ENCODE measurements at places on chromosomes 6 and 20. TPM values are rescaled to one million over a fixed set of nuclear protein-coding genes. Genes with fewer than 3 reads are reported as not detected.

Gene EEF1A2
- total RNA-seq, result 27.1 TPM

Gene ATAT1
- 6.8 TPM for total RNA-seq

Gene CALHM5
- 12.6 TPM for total RNA-seq

Gene GGTLC1
- total RNA-seq, result not detected

Gene KCNK17
- total RNA-seq, result not detected

Data from bladder microvascular endothelial cell (primary cell).